Pulmonary artery endothelial cell (primary cell): ENCODE measurements at places on chromosomes 2 and 18.
A peak's percentile ranks its signal among the peaks of the same experiment; 100 is the strongest.

DNA sequence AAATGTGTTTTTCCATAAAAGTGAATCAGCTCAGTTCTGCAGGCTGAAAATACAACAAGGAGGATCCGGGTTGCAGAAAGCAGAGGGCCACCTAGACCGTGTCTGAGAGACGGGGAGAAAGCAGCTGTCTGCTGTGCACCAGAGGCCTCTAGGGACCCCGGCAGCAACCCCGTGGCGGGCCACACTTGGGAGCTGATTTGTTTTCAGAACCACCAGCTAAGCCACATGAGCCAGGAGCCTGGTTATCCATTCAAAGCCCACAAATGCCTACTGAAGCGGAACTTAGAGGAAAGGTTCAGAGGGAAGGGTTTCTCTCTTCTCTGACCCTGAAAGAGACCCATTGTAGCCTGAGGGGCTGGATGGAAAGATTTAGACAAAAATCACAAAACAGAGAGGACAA lies 28.4 kb upstream of the ID2 start:
- no peak for DNase-seq

- DNase-seq, result no peak
These were observed 79.6 kb downstream of the MMADHC start for GRCh38 chr2:149507974-149508373.

- no peak for DNase-seq
These were observed 10.2 kb downstream of the ARID5A start for GRCh38 chr2:96546797-96547196.

DNA sequence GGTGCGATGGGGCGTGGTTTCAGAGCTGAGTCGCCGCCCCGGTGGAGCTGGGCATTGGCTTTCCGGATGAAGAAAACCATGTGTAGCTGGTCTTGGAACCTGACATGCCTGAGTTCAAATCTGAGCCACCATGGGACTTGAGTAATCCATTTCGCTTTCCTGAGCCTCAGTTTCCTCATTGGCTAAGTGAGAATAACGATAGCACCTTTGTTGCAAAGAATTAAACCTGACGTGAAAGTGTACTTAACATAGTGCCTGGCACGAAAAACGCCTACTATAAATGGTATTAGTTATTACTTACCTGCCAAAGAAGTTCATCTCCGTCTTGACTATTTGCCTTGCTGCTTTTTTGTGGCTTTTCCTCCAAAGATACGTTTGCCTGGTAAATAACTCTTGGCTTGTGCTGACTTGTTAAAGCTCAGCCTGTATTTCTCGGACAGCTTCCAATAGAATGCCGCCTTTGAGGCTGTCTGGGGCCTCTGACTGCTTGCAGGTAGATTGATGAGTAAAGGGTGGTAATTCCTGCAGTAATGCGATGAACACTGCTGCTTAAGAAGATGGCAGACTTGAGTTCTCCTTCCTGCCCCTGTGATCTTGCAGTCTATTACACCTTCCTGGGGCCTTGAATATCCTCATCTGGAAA lies 1.3 kb downstream of the CDCA7 start:
- no peak for DNase-seq

DNA sequence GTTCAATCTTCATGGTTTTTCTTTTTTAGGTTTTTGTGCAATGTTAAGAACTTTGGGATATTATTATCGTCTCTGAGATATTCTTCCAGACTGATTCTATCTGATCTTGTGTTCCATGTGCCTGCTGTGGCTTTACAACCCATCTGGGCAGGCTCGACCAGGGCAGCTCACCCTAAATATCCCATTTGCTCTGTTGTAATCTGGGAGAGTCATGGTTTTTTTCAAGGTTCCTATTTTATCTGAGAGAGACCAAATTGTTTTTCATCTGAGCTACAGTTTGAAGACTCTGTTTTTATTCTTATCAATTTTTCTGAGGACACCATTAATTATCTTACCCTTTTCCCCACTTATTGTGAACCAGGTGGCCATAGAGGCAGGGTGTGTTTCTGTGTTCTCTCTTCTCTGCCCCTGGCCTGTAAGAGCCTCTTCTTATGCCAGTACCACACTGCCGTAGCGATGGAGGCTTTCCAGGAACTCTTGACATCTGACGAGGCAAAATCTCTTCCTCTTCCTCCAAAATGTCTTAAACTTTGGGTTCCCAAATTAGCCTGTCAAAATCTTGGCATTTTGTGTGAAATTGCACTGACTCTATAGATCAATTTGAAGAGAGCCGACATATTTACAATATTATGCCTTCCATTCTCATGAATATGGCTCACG lies 3.1 kb downstream of the SP140L start:
- no peak for DNase-seq

DNA sequence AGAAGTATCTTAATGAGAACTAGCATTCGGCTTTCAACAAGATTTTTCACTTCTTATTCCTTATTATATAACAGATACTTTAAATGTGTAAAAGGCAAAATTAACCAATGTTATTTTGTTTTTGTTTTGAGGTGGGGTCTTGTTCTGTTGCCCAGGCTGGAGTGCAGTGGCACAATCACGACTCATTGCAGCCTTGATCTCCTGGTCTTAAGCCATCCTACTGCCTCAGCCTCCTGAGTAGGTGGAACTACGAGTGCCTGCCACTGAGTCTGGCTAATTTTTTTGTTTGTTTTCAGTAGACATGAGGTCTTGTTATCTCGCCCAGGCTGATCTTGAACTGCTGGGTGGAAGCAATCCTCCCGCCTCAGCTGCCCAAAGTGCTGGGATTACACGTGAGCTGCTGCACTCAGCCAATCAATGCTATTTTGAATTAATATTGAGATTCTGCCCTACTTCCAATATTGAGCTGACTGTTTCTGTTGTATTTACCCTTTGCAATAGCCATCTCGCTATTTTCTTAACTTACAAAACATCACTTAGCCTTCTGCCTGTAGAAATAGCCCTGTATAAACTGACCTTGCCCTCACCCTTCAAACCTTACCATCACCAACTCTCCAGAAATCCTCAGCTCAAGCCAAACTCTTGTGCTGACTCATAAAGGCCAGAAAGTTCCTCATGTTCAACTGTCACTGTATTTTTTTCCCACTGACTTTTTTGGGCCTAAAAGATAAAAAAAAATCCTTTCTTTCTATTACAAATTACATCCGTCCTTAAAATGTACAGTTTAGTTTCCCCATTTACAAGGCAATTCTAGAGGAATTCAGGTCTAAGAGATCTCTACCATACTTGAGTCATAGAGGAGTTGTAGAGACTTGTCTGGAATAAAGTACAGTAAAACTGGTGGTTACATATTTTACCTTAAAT lies 94.3 kb downstream of the OLA1 start:
- peak; percentile 19 for DNase-seq

DNA sequence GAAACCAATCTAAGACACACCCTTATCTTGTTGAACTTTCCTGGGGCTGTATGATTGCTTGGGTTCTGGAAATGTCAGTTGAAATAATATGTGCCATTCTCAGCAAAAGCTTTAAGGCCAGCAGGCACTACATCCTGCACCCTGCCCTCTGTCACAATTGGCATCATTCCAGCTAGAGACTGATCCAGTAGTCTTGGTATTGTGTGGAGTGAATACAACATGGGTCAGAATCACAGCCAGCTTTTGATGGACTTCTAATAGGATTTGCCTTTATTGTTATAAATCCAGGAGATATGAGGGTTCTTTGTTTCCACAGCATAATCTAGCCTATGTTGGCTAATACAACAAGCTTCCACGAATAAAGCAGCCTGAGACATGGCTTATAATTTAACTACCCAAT lies 617.0 kb upstream of the CDH2 start:
- DNase-seq, result peak; percentile 26
